ENCODE measurements at places on chromosomes 3 and 15. TPM values are rescaled to one million over a fixed set of nuclear protein-coding genes. Genes with fewer than 3 reads are reported as not detected.

The TM6SF1 gene
- total RNA-seq = 25.4 TPM

- no peak overlapping the region for H3K4me3 ChIP-seq
- no peaks in the 10 kb centered on the region for H3K4me1 ChIP-seq
- no peak overlapping the region for H3K27ac ChIP-seq
Observed at GRCh38 chr3:127566833-127567232, 23.7 kb downstream of the TPRA1 start.

DNA sequence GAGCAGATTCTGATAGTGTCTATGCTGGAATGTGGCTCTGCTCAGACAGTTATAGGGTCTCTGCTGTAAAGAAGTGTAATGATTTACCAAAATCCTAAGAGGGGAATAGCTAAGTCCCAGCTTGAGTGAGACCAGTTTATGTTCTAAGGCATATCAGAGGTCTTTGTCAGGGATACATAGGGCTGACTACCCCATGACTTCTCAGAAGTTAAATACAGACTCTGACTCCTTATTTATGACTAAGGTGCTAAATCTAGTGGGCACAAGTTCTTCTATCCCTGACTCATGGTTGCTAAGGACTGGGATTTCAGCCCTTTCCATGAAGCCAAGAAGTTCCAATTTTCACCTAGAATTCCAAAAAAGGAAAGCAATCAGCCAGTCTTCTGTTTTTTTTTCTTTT, 192.6 kb upstream of the POU1F1 start:
- no peak overlapping the region for H3K27ac ChIP-seq
- no peak for DNase-seq
- H3K4me3 ChIP-seq = no peak overlapping the region
- H3K27me3 ChIP-seq = no peaks in the 10 kb centered on the region

The C3orf22 gene
- total RNA-seq = not detected

The PRR20G gene
- not detected for total RNA-seq

The CELF6 gene
- 5.4 TPM for total RNA-seq

The TLR9 gene
- 0.87 TPM for total RNA-seq

The SPSB4 gene
- total RNA-seq = 1.2 TPM

GRCh38 chr15:96285305-96285704, 45.2 kb upstream of the NR2F2 start:
- H3K4me3 ChIP-seq = no peak overlapping the region
- H3K4me1 ChIP-seq = no peaks in the 10 kb centered on the region
- H3K36me3 ChIP-seq = no peaks in the 10 kb centered on the region
- no peaks in the 10 kb centered on the region for H3K27me3 ChIP-seq

- H3K36me3 ChIP-seq = no peaks in the 10 kb centered on the region
- no peak for DNase-seq
- peak overlapping the region; percentile 88 for H3K27ac ChIP-seq
- H3K4me3 ChIP-seq = peak overlapping the region; percentile 83
- no peaks in the 10 kb centered on the region for H3K27me3 ChIP-seq
Observed at GRCh38 chr15:63834500-63835210, 907 bp upstream of the HERC1 start.

The MITF gene
- total RNA-seq = 29.5 TPM

DNA sequence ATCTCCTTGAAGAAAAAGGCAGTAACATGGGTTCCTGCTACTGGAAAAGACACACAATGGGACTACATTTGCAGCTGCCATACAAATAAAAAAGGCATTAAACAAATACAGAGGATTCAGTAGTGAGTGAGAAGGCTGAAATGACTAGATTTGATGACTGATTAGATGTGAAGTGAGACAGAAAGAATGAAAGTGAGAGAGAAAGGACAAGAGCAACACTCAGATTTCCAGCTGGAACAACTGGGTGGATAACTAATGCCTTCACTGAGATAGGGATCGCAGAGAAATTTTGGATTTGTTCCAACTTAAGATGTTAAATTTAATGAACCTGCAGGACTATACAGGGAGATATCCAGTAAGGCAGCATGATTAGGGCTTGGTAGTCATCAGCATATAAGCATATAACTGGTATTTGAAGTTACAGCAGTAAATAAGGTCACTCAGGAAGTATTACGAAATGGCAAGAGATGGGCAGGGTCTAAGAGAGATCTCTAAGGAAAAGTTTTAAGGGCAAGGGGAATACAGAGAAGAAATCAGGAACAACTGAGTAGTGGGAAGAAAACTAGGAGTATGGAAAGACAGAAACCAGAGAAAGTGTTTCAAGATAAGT, 8.2 kb downstream of the OSBPL11 start:
- peaks cover 2% of the 10 kb centered on the region for H3K36me3 ChIP-seq
- no peak overlapping the region for H3K4me3 ChIP-seq
- no peak for DNase-seq
- H3K4me1 ChIP-seq = peaks cover 38% of the 10 kb centered on the region

- no peak overlapping the region for H3K27ac ChIP-seq
- DNase-seq = no peak
- H3K4me1 ChIP-seq = peaks cover 14% of the 10 kb centered on the region
- peak overlapping the region; percentile 62 for H3K4me3 ChIP-seq
Observed at GRCh38 chr3:9247941-9248521, 1.4 kb downstream of the SRGAP3 start.

All from upper lobe of right lung (tissue), 1 donor.